ENCODE measurements at places on chromosomes 5 and 9.
A peak's percentile ranks its signal among the peaks of the same experiment; 100 is the strongest.

GRCh38 chr9:690517-691111, 150.9 kb upstream of the DMRT1 start:
- DNase-seq: no peak

- peak; percentile 51 for DNase-seq
These were observed 14.1 kb downstream of the ASPN start for GRCh38 chr9:92468206-92468605.

DNA sequence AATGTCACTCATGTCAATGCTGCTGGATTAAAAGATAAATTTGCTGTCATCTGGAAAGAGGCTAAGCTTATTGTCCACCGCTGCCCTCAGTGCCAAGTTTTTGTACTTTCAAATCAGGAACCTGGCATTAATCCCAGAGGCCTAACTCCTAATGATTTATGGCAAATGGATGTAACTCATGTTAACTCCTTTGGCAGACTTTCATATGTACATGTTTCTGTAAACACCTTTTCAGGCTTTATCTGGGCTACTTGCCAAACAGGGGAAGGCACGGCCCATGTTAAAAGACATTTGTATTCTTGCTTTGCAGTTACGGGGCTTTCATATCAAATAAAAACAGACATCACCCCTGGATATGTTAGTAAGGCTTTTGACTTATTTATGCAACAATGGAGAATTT, 608.0 kb upstream of the ACO1 start:
- peak; percentile 26 for DNase-seq

GRCh38 chr5:123874600-123875201, 362.7 kb downstream of the CSNK1G3 start:
- DNase-seq: no peak

GRCh38 chr5:143402553-143403333, 743 bp downstream of the NR3C1 start:
- no peak for DNase-seq
